ENCODE measurements at places on chromosomes 2 and 18.

GRCh38 chr2:119852214-119852613, 92.5 kb downstream of the PTPN4 start:
- DNase-seq: no peak

DNA sequence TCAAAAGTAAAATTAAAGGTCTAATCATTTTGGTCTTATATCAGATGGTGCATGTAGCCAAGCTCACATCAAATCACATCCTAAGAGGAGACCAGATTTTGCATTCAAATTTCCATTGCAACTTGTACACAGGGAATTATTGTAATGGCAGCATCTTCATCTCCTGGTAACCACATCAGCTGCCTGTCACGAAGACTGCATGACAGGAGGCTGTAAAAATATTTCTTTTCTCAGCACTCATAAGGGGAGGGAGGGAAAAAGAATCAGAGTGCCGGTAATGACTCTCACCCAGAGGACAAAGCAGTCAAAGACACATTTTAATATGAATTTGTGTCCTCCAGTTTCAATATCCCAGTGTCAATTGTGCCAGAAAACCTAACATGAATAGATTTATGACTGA, 216.7 kb downstream of the TMEM163 start:
- DNase-seq: no peak

- no peak for DNase-seq
These were observed 584 bp downstream of the C2orf72 start for GRCh38 chr2:231037731-231038482.

DNA sequence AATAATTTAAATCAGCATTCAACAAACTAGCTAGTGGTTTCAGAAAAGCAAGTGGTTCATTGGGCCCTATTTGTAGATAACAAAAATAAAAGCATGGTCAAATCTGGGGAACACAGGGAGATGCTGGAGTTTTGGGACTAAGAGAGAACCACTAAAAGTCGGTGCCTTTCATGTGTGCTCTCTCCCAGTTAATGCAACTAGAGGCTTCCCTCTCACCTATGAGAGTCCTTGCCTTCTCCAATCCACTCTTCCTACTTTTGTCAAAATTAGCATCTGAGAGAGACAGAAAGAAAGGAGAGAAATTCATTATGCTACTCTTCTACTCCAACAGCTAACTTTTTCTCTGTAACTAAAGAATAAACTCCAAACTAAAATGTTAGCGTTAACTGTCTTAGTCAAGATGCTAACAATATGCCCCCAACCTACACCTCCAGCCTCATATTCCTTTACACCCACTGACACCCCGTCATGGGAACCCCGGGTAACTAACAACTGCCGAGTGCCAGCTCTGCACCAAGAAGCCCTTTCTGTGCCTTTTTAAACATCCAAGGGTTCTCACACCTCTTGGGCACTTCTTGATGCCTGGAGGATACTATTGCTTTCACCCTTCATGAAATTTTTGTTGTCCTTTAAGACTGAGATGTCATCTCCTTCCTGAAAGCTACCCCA, 133.4 kb downstream of the RBMS1 start:
- no peak for DNase-seq

DNA sequence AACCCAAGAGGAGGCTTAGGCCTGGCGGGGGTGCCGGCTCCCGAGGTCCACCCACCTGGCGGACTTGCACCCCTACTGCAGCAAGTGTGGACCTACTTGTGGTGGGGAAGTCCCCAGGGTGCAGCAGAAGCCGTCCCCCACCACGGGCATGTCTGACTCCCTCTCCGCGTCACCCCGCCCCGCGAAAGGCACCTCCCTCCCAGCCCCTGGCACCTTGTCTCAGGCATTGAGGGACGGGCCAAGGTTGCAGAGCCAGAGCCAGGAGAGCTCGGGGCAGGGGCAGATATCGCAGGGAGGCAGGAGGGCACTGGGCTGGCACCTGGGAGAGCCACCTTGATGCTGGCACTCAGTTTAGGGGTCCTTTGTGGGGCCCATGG, 19.0 kb downstream of the CROCC2 start:
- DNase-seq: peak; percentile 83

GRCh38 chr2:41204315-41204714, 752.4 kb upstream of the SLC8A1 start:
- no peak for DNase-seq

- no peak for DNase-seq
These were observed 658.5 kb downstream of the ARHGAP15 start for GRCh38 chr2:143787674-143788073.

GRCh38 chr2:31286961-31287550, 53.1 kb downstream of the EHD3 start:
- no peak for DNase-seq

GRCh38 chr2:221999717-222000116, 299.1 kb downstream of the PAX3 start:
- DNase-seq: no peak

DNA sequence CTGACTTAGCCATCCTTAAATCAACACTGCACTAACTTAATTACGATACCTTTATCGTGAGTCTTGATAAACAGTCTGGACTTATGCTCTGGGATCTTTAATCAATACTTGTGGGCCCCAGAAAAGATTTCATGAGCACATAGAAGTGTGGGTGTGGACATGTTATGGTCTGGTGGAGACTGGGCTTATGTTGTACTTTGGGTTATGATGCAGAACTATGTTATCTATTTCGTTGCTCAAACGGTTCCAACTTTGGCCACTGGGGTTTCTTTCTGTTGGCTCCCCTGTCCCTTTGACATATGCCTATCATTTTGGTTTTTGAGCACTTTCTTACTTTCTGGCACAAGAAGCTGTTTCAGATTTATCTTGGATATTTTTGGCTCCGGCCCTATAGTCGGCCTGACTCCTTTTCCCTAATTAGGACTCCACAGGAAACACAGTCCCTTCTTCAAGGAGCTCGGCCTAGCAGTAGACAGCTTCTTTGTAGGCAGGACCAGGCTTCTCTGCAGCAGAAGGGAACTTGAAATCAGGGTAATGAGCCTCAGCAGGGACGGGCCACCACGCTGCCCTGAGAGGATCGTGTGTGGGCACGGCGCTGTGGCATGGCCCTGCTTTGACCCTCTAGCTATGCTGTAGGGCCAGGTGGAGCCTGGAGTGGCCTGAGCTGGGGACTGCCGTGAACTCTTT, 54.6 kb upstream of the TXNDC2 start:
- no peak for DNase-seq

DNA sequence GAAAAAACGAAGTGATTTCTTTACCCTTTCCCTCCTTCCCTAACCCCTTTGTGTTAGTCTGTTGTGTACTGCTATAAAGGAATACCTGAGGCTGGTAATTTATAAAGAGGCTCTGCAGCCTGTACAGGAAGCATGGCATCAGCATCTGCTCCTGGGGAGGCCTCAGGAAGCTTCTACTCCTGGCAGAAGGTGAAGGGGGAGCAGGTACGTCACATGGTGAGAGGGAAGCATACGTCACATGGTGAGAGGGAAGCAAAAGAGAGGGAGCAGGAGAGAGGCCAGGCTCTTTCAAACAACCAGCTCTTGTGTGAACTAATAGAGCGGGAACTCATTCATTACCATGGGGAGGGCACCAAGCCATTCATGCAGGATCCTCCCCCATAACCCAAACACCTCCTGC, 126.2 kb downstream of the CAPN13 start:
- peak; percentile 40 for DNase-seq

- no peak for DNase-seq
These were observed 92.0 kb downstream of the ZNF236 start for GRCh38 chr18:76914314-76914713.

DNA sequence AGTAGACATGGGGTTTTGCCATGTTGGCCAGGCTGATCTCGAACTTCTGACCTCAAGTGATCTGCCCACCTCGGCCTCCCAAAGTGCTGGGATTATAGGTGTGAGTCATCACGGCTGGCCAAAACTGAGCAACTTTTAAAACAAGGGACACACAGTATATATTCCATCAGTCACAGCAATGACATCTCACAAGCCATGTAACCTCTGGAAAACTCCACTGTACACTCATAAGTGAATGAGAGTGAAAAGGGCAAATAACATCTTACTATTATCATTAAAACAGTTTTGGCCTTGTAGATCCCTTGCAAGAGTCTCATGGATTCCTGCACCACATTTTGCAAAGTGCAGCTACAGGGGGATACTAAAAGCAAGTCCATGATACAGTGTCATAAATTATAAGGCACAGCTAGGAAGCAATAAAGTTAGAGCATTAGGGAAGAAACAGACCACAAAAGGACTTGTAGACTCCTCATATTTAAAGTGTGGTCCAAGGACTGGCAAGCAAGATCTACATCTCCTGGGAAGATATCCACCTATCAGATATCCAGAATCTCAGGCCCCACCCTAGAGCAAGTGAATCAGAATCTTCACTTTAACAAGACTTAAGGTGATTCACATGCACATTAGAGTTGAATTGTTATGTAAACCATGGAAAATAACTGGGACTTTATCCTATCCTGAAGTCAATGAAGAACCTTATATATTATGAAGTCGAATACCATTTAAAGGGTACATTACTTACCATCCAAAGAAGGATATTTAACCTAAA, 5.7 kb downstream of the SMC6 start:
- no peak for DNase-seq

DNA sequence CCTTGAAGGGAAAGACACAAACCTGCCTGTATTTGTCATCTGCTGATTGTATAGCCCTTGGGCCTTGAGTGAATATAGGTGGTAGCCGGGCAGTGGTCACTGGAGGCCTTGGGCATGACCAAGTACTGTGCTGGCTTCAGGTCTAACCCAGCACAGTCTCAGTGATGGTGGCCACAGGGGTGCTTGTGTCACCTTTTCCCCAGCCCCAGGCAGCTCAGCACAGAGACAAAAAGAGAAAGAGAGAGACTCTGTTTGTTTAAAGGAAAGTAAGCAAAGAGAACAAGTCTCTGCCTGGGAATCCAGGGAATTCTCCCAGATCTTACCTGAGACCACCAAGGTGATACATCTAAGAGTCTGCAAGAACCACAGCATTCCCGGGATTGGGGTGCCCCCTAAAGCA, 39.4 kb upstream of the INPP4A start:
- DNase-seq: no peak

- no peak for DNase-seq
These were observed 26.4 kb upstream of the PKDCC start for GRCh38 chr2:42021464-42021863.

- DNase-seq: no peak
These were observed 94.8 kb downstream of the ZNF407 start for GRCh38 chr18:74692367-74693013.

DNA sequence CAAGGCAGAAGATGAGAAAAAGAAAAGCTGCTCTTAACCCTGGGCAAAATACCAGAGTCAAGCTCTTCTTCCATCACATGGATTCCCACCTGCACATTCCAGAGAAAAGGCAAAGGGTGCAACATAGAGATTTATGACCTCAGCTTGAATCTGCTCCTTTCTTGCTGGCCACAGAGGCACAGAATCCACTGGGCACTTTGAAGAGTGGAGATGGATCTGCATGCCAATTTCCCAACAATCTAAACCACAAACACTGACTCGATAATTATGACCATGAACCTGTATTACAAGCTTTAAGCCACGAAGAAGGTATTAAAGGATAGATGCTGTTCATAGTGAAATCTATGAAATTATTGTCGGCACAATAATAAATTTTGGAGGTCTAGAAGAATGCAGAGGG, 237.3 kb downstream of the PID1 start:
- DNase-seq: no peak

- no peak for DNase-seq
These were observed 201.1 kb downstream of the PRKCE start for GRCh38 chr2:45852450-45853150.

DNA sequence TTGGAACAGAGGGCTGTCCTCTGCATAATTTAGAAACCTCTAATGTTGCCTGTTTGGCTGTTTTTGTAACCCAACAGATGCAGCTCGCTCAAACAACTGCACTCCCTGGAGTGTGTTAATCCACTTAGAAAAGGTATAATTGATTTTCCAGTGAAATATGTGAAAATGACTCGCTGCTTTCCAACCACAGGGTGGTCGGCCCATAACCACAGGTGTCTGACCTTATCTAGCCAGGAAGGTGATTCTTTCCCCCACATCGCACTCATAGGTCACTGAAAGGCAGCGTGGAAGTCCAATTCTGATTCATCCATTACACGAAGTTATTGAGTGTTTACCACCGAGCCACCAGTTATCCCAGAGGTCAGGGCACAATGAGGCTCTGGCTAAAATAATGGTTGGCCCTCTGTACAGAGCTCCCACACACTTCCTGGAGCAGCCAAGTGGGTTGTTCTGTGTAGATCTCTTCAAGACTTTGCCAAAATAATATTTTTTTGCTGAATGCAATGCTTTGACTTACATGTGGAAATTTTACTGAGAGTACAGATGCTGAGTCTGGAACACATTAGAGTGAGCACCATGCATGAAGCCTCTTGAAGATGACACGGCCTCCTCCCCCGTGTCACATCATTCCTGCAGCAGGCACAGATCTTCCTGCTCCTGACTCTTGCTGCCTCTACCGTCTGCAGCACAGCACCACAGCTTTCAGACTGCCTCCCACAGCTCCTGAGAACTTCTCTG, 396.2 kb downstream of the ZNF516 start:
- DNase-seq: no peak

DNA sequence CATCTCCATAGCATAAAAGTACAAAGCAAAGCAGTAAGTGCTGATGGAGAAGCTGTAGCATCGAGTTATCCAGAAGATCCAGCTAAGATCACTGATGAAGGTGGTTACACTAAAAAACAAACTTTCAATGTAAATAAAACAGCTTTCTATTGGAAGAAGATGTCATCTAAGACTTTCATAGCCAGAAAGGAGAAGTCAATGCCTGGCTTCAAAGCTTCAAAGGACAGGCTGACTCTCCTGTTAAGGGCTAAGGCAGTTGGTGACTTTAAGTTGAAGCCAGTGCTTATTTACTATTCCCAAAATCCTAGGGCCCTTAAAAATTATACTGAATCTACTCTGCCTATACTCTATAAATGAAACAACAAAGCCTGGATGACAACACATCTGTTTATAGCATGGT, 44.0 kb downstream of the METTL8 start:
- no peak for DNase-seq

- no peak for DNase-seq
These were observed 46.2 kb upstream of the B3GNT2 start for GRCh38 chr2:62149708-62150107.

- no peak for DNase-seq
These were observed 35.6 kb downstream of the HDAC4 start for GRCh38 chr2:239365071-239365781.

DNA sequence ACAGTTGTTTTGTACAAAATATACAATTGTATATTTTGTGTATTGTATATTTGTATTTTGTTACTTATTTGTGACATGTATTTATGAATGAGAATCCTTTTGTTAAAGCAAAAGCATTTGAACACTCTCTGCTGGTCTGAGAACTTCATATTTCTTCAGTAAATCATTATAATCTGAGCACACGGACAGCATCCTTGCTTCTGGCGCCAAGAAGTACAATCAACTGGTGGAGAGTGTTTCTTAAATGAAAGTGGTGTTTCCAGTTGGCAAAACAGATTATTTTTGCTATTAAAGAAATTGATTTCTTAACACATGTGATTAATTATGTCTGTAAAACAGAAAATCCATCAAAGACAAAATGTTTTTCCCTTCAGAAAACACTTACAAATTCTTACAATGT, 95.1 kb upstream of the COPS8 start:
- no peak for DNase-seq

GRCh38 chr18:77160515-77160914, 27.9 kb upstream of the MBP start:
- DNase-seq: no peak

Measured in osteocyte (in vitro differentiated cells).